SK-N-SH (cell line): ENCODE measurements at places on chromosomes 4 and X. TPM values are rescaled to one million over a fixed set of nuclear protein-coding genes. Genes with fewer than 3 reads are reported as not detected.

DNA sequence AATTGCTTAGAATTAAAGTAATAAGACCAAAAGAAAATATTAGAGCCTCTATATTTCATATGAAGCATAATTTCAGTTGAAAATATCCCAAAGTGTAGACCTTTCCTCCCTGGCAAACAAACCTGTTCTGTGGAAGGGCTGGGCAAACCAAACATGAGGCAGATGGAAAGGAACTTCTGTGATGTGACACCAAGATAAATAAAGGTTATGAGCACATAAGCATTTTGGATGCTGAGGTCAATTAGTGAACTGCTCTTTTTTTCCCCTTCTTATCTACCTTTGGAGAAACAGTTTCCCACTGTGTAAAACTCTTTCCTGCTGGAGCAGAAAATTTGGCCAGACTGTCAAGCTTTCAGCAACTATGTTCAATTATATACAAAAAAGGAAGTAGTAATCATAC lies 109.6 kb upstream of the STIM2 start:
- DNase-seq = no peak

GRCh38 chrX:30153175-30153880 lies 62.0 kb upstream of the MAGEB2 start:
- no peak for DNase-seq

DNA sequence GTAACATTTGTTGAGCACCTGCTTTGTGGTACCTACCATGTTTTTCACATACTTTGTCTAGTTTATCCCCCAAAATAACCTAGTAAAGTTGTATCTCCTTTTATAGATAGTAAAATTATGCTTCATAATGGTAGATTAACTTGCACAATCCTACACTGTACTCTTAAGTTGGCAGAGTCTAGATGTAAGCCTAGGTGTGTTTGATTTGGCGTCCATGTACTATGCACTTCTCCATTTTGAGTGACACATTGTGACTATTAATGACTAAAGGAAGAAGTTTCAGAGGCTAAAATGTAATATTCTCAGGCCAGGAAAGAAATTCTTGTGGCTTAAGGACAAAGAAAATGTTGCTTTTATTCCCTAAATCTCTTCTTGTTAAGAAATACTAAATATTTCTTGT lies 15.4 kb downstream of the PLK4 start:
- DNase-seq = no peak

DNA sequence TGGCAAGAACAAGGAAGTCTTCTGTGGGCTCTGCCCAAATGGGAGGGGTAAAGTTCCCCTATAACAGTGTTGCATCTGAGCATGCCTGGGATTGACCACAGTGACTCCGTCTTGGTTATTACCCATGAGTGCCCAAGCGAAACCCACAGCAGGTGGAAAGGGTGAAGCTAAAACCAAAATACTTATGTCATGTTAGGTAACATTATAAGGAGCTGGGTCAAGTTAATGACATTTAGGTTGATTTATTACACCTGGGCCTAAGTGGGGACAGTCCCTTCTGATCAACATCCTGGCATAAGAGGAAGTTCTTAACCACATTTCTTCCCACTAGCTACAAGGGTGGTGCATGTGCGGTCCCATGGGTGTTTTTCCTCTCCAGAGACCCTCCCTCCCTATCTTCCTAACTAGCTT lies 1.3 kb upstream of the ZNF732 start:
- DNase-seq = no peak

DNA sequence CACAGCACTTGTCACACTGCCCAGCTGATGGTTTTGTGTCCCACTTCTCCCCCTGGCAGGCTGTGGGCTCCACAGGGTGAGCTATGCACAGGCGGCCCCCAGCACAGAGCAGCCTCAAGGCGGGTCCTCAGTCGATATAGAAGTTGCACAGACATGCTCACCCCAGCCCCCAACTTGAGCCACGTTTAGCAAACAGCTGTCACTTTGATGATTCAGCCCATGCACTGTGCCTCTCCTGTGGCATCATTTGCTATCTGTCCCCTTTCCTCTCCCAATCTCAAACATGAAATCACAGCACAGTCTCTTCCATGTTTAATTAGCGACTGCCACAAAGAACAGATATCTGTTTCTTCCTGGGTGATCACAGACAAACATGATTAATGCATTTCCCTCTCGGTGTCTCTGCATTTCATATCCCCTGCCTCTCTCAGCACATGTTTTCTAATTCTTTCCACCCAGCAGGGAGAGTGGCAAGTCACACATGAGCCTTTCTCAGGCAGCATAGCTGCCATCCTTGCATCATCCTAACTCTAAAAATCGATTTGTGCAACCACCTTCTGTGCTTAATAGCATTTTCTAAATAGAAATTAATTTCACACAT lies 204.9 kb downstream of the EVC2 start:
- DNase-seq = no peak

DNA sequence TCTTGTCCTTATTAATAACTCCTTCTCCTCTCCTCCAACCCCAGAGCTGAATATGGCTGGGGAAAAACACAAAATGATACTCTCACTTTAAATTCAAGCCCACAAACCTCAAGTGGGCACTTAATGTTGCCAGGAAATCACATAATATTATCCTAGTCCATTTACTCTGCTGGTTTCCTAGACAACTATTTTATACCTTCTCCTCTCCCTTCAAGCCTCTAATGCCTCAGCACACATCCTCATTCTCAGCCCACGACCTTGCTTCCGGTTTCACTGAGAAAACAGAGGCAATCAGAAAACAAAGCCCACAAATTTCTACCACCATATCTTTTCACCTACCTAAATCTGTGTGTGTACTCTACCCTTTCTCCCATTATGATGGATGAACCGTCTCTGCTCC lies 12.1 kb upstream of the CLCN5 start:
- no peak for DNase-seq

DNA sequence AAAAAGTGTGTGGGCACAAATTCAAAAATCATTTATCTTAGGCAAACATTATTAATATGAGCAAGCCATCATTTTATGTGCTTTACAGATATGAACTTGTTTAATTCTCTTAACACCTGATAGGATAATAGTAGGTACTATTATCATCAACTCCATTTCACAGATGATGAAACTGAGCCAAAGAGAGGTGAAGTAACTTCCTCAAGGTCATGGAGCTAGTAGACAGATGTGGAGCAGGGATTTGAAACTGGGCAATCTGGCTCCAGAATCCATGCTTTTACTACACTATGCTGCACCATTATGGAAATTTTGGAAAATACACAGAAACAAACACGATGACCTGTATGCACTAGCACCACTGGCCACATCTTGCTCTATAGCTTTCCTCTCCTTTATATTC lies 1.0 kb upstream of the PIN4 start:
- peak; percentile 19 for DNase-seq

GRCh38 chr4:24887881-24888430 lies 24.9 kb downstream of the CCDC149 start:
- no peak for DNase-seq

DNA sequence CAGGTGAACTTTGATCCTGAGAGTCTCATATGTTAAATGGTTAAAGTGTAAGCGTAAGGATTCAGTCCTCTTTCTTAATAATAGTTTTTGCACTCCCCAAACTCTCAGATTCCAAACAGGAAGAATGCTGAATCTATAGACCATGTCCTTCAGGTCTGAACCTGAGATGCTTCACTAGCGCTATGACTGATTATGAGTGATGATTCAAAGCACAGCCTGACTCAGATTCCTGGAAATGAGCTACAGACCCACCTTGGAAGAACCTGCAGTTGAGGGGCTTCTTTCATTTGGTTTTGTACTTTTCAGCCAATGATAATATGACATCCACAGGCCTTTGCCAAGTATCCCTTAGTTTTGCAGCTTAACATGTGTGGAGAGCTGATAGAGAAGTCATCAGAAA lies 1.4 kb downstream of the EDNRA start:
- DNase-seq = no peak

- no peak for DNase-seq
Observed at GRCh38 chr4:1802151-1802715, 9.1 kb downstream of the FGFR3 start.

DNA sequence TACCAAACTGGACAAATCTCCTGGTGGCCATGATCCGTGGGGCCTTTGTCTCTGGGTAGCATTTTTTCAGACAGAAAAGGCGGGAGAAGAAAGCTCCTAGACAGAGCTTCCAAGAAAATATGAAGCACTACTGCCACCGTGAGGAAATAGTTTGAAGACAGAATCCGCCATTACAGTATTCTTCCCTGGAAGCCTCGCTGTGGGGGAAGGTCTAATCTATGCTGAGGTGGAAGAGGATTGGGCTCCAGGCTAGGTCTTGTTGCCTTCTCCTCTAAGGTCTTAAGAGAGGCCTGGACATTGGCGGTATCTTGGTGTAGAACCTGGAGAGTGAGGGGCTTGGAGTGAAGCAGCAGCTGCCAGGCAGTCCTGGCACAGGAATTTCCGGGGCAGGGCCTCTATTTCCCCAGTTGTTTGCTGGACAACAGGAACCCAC lies 218.9 kb downstream of the OR13H1 start:
- DNase-seq = peak; percentile 50

The ABCG2 gene
- polyA plus RNA-seq = 0.02 and 0.05 TPM in 2 replicates

The SSX1 gene
- polyA plus RNA-seq = 0.05 TPM in 1 of 2 replicates, not detected in the other

The SPANXB1 gene
- polyA plus RNA-seq = not detected in 2 replicates

The SHROOM2 gene
- polyA plus RNA-seq = not detected in 2 replicates
